CD8-positive, alpha-beta memory T cell (primary cell): ENCODE measurements at places on chromosomes 11 and 22. TPM values are rescaled to one million over a fixed set of nuclear protein-coding genes. Genes with fewer than 3 reads are reported as not detected.
A peak's percentile ranks its signal among the peaks of the same experiment; 100 is the strongest.

USP2 gene
- not detected for polyA plus RNA-seq

DNA sequence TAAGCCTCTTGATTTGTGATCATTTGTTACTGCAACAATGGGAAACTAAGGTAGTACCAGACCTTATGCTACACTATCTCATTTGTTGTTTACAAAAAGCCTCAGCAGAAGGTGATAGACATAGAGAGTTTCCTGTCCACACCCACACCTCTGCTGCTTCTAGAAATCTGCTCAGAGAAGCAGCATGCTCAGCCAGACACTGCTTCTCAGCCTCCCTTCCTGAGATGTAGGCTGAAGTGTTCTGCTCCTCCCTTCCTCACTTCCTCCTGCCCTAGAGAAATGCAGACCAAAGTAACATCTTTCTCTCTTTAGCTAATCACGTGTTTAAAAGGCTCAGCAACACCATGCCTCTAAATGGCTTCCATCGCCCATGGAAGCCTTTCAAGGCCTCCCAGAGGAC lies 88.4 kb downstream of the SLC1A2 start:
- DNase-seq: peak; percentile 66

GRCh38 chr11:121291319-121291718 lies 1.3 kb upstream of the SC5D start:
- DNase-seq: no peak

AKIP1 gene
- polyA plus RNA-seq: 16.3 TPM

- DNase-seq: no peak
Measured at GRCh38 chr11:95788921-95789505, 569 bp downstream of the FAM76B start.

GRCh38 chr11:1323774-1324173 lies 14.3 kb upstream of the TOLLIP start:
- DNase-seq: no peak

DNA sequence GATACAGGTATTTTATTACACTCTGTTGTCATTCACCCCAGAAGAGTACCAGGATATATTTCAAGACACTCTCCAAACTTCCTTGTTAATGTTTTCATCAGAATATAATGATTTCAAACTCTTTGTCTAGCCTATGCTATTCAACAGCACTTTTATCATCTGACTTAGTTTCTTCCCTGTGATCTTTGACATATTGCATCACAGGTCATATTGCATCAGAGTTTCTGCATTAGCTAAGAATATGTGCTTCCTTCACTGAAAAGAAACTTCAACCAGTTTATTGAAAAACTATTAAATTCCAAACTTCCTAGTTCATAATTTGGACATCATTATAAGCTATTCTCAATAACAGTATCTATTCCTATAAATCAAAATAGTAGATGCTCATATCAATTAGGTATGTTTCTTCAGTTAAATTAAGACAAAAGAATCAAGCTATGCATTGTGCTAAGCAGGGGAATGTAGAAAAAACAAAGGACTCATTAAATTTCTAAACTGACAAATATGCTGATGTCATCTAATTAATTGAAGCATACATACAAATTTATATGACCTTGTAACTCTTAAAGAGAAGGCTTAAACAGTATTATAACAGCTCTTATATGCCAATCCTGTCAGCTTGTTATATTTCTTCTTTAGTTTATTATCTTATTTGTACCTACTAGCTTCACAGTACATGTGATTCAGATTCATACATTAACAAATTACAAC lies 361.8 kb upstream of the LUZP2 start:
- DNase-seq: no peak
